ENCODE measurements at places on chromosomes 4 and X.

DNA sequence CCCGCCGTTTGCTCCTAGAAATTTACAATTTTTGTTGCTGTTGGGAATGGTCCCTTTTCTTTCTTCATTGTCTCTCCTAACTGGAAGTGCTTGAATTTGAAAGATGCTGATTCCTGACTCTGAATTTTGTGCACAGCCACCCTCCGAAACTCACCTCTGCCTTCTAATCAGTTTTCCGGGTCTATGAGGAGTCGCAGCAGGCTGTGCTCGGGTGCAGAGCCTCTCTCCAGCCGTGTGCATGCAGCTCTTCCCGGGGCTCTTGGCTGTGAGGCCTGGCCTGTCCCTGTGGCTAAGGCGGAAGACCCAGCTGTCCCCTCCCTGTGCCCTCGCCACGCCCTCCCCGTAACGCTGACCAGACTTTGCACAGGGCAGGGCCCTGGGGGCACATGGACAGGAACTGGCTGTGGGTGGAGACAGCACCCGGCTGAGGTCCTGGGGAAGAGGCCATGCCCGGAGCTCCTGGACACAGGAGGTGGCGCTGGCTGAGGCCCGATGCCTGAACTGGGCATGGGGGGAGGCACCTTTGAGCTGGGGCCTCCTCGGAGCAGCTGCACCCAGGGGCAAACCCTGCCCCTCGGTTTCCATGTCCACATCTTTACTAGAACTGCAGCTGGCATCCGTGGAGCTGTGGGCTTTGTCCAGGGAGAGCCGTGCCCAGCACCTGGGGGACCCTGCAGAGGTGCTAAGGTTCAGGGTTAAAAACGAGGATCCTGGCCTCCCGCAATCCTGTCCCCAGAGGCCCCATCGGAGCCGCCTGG, 32.6 kb upstream of the SPON2 start:
- no peak for DNase-seq

DNA sequence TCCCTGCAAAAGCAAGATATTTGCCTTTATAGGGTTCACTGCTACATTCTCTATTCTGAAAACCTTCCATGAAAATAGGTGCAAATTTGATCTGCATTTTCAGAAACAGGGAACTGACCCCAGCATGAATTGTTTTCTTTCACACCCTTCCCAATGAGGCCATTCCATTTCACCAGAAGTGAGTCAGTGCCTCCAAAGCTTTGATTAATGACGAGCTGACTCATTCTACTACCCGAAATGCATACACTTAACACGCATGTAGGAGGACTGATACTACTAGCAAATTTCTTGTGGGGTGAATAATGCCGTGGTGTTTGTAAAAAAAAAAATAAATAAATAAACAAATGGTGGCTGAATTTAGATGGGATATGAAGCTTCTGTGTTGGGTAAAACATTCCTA, 146.9 kb upstream of the FGF13 start:
- no peak for DNase-seq

GRCh38 chr4:172898715-172899114, 269.9 kb upstream of the GALNT7 start:
- DNase-seq, result no peak

GRCh38 chrX:74922922-74923543, 2.2 kb downstream of the NEXMIF start:
- no peak for DNase-seq

- DNase-seq, result no peak
Measured at GRCh38 chr4:124066595-124066994, 645.9 kb downstream of the ANKRD50 start.

DNA sequence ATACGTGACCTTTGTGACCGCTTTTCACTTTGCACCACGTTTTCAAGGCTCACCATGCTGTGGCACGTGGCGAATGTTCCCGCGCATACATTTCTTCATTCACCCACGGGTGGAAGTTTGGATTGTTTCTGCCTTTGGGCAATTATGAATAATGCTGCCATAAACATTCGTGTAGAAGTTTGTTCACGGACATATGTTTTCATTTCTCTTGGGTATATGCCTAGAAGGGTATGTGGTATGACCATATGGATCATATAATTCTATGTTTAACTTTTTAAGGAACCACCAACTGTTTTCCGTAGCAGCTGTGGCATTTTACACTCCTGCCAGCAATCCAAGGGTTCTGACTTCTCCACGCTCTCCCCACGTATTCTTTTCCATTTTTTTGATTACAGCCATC, 60.9 kb upstream of the MXD4 start:
- DNase-seq, result no peak

Measured in cortex of kidney (tissue), 1 donor.